ENCODE measurements at places on chromosomes 4 and X. TPM values are rescaled to one million over a fixed set of nuclear protein-coding genes. Genes with fewer than 3 reads are reported as not detected.

SNX25 gene
- total RNA-seq = 20.3 TPM

ARHGEF6 gene
- total RNA-seq = 14.2 TPM

CFP gene
- 10.0 TPM for total RNA-seq

CFAP47 gene
- total RNA-seq = not detected

TMEM33 gene
- 34.7 TPM for total RNA-seq

FAM156B gene
- 7.9 TPM for total RNA-seq

FAM47E gene
- 1.4 TPM for total RNA-seq

SHROOM3 gene
- 77.8 TPM for total RNA-seq

MAD2L1 gene
- total RNA-seq = 2.7 TPM

IL15 gene
- 3.7 TPM for total RNA-seq

FAAH2 gene
- 0.29 TPM for total RNA-seq

FRAS1 gene
- 8.1 TPM for total RNA-seq

TMEM271 gene
- total RNA-seq = not detected

SLITRK4 gene
- 13.2 TPM for total RNA-seq

TEX11 gene
- total RNA-seq = not detected

FATE1 gene
- not detected for total RNA-seq

PPP2R2C gene
- total RNA-seq = 18.3 TPM

SSX2B gene
- total RNA-seq = not detected

LPAR4 gene
- 1.6 TPM for total RNA-seq

STIM2 gene
- total RNA-seq = 17.0 TPM

BDH2 gene
- total RNA-seq = 40.1 TPM

NAP1L2 gene
- total RNA-seq = 5.0 TPM

SULT1E1 gene
- not detected for total RNA-seq

AMOT gene
- 21.0 TPM for total RNA-seq

SRPX2 gene
- 40.3 TPM for total RNA-seq

FHIP1A gene
- 0.88 TPM for total RNA-seq

CXCL11 gene
- not detected for total RNA-seq

ANKRD50 gene
- total RNA-seq = 32.0 TPM
